Hepatic stellate cell (primary cell): ENCODE measurements at places on chromosomes 16 and 17.

DNA sequence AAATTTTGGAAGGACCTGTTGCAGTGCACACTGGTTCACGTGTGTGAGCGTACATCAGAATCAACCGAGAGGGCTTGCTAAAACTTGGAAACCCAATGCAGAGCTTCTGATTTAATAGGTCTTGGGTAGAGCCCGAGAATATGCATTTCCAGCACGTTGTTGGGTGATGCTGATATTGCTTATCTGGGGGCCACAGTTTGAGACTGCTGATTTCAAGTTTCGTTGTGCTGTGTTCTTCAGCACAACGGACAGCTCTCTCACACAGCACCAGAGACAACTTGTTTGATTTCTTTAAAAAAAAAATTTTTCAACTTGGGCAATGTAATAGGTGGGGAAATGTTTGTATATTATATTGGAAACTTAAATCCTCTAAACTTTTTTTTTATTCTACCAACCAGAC lies 9.4 kb downstream of the OR4D2 start:
- no peak for DNase-seq

GRCh38 chr17:11109106-11109505 lies 131.9 kb upstream of the SHISA6 start:
- no peak for DNase-seq

DNA sequence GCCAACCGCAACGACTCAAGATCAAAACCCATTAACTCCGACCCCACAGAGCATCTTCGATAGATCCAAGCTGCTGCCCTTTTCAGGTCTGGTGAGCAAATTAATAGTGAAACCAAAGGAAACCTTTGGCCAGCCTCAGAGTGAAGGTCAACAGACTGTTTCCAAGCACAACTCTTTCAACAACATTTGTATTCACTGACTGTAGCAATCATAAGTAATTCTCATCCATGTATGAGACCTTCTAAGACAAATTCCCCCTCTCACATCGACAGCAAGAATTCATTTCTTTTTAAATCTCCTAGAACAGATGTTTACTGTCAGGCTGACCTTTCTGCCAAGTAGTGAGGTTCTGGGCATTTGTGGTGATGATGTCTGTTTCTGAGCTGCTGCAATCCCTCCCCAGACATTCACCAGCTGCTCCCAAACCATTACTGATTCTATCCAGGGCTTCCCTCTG lies 64.2 kb downstream of the SLC39A11 start:
- peak; percentile 78 for DNase-seq

DNA sequence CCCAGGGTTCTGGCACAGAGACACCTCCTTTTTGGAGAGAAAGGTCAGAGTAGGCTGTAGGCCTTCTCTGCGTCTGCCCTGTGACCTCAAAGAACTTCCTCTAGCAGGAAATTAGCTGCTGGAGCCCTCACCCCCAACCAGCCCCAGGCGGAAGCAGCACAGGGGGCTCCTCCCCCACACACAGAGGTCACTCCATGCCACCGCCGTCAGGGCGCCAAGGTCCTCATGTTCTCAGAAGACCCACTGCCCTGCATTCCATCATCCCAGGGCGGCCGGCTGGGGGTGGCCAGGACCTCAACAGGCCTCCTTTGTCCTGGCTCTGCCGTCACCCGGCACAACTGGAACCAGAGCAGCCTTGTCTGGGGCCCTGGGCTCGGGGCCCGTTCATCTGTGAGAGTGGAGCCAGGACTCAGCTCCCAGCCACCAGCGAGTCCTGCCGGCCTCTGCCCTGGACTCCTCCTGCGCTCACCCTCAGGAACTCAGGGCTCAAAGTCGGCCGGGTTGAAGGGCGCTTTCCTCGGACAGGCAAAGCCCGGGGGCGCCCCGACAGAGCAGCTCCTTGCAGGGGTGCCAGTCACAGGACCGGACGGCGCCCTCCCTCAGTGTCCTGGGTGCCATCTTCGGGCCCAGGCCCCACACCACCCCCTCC lies 1.2 kb downstream of the TMC6 start:
- DNase-seq: peak; percentile 51

DNA sequence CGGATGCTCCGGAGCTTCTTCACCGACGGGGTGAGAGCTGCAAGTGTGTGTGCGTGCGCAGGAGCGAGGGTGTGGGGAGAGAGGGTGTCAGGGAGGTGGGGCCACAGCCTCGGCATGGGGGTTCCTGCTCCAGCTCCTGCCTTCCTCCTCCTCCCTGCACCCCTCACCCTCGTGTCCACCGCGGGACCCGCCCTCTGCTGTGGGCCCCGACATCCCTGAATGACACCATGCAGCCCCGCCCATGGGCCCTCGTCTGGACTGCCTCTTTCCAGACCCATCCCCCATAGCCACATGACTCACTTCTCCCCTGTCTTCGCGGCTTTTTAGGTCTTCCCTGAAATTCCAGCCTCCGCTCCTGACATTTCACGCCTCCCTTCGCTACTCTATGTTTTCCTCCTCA lies 41.6 kb downstream of the ARHGAP23 start:
- no peak for DNase-seq

GRCh38 chr17:15340966-15341365 lies 431 bp downstream of the TEKT3 start:
- DNase-seq: no peak

GRCh38 chr17:55693254-55694216 lies 29.1 kb downstream of the TMEM100 start:
- DNase-seq: no peak

- no peak for DNase-seq
Measured at GRCh38 chr16:8070506-8070905, 519.8 kb downstream of the TMEM114 start.

DNA sequence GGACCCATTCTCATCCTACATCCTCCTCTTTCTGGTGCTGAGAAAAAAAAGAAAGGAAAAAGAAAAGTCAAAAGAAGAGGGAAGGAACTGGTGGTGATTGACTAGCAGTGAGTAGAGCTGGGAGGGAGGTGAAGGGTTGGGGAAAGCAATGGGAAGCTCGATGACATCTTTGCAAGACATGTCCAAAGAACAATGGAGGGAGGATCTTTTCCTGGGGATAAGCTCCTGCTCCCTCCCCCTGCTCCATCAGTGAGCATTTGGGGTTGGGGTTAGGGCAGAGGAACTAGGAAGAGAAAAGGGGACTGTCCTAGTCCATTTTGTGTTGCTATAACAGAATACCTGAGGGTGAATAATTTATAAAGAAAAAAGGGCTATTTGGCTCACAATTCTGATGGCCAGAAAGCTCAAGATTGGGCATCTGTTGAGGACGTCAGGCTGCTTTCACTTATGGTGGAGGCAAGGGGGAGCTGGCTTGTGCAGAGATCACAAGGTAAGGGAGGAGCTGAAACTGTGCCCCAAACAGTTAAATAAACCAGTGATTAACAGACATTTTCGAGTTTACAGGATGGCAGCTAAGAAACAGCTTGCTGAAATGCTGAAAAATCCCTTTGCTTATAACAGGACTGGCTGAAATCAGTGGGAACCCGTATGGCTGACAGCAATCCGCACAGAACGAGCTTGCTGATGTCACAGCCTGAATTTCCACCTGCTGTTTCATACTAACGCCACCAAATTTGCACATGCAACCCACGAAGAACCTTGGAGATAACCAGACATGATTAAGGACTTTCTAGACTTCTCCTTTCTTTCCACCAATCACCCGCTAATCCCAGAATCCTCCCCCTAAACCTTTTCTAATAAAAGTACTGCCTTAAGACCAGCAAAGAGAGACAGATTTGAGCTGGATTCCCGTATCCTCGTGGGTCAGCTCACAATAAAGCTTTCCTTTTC lies 1.6 kb upstream of the ODF4 start:
- DNase-seq: no peak

- no peak for DNase-seq
Measured at GRCh38 chr16:85158743-85159178, 46.5 kb upstream of the CIBAR2 start.

DNA sequence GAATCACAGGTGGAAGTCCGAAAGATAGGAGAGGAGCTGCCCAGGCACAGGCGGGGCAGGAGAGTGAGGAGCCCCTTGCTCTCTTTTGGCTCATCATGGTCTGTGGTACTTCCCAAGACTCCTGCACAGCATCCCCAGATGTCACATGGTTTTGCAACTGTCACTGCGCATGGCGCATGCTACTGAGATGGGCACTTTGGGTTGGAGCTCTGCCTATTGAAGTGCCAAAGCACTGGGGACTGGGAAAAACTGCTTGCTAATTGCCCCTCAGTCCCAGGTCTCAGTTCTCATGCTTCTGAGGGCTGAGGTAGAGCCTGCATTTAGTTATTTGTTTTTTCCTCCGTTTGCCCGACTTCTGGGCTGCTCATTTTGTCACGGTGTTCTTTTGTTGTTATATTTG lies 156.8 kb upstream of the CDH13 start:
- no peak for DNase-seq

- DNase-seq: no peak
Measured at GRCh38 chr17:12739500-12739899, 49.8 kb upstream of the ARHGAP44 start.

- DNase-seq: no peak
Measured at GRCh38 chr17:7203391-7203790, 16.2 kb downstream of the DLG4 start.

DNA sequence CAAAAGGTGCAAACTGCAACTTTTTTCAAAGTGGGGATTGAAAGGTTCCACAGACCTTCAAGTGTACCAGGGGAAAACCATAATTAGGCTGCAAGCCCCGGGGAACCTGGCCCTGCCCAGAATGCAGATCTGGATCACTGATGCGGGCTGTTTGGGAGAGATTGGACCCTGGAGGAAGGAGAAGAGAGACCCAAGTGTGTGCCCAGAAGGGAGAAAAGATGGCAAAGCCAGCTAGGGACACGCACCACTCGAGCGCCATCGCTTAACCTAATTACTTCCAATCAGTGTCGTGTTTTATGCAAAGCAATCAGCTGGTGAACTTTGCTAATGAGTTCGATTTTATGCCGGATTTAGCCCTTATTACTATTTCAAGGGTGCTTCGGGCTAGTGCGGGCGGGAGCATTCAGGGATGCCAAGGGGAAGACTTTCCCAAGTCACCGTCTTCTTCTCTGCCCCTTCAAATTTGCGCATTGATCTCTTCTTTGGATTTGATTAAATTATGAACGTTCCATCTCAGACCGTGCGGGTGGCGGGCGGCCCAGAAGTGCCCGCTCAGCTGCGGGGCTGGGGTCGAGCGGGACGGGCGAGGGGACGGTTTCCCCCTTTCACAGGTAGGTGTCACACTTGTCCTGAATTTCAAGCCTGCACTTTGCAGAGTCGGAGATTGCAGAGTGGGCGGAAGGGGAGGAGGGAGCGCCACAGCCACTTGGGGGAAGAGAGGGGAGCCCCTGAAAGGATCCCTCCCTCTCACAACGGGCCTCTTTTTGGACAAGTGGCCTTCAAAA lies 4.0 kb downstream of the IRX5 start:
- DNase-seq: no peak

GRCh38 chr17:34360601-34361270 lies 2.3 kb downstream of the CCL1 start:
- DNase-seq: no peak

DNA sequence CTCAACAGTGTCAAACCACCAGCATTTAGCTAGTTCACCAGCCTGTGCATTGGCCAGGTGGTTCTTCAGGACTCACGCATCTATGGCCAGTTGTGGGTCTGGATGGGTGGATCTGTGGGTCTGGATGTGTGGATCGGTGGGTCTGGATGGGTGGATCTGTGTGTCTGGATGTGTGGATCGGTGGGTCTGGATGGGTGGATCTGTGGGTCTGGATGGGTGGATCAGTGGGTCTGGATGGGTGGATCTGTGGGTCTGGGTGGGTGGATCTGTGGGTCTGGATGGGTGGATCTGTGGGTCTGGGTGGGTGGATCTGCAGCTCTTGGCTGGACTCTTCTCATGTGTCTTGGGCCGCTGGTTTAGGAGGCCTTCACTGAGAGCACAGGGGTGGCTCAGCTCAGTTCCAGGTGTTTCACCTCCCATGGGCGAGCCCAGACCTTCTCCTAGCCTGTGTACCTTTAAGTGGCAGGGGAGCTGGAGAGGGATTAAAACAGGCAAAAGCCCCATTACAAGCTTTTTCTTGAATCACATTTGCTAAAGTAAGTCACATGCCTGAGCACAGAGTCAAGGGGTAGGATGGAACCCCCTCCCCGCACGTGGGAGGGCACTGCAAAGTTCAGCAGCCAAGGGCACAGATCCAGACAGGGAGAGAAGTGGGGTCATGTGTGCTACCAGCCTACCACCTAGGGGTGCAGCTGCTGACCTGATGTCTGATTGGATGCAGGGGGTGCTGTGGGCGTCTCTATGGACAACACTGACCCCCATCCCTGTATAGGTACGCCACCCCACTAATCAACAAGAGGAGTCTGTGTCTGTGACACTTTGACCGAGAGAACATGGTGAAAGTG lies 3.4 kb upstream of the NUBP1 start:
- no peak for DNase-seq

- no peak for DNase-seq
Measured at GRCh38 chr16:9195287-9195686, 103.8 kb downstream of the HAPSTR1 start.

GRCh38 chr16:15972046-15972868 lies 22.8 kb downstream of the ABCC1 start:
- peak; percentile 37 for DNase-seq

DNA sequence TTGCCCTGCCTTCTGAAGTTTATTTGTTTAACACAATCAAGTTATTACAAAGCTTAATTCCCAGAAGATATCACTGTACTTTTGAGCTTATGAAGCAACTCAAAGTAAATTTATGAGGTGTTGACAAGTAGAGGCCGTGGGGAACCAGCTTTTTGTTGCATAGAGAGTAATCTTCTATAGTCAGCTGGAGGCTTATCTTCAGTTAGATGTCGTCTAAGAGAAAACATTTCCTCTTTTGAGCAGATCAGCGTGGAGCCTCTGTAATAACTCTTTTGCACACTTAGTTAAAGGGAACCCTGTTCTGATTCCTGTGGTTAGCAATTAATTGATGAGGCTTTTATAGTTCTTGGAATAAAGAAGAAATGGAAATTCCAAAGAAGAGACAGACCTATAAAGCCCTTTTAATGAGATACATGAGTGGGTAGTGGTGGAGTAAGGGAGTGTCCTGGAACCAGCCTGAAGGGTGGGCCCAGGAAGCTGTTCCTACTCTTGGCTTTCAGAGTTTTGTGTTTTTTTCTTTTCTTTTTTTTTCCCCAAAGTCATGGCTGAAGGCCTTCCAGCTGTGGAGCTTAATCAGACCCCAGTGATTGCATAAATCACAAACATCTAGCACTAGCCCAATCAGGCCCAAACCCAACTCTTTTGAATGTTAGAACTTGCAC lies 28.9 kb upstream of the MAP3K14 start:
- DNase-seq: no peak
